Urinary bladder (tissue), 4 donors: ENCODE measurements at places on chromosomes 1 and 21.

GRCh38 chr21:38740090-38740489 is 65.6 kb upstream of the ETS2 start:
- no peak for DNase-seq

DNA sequence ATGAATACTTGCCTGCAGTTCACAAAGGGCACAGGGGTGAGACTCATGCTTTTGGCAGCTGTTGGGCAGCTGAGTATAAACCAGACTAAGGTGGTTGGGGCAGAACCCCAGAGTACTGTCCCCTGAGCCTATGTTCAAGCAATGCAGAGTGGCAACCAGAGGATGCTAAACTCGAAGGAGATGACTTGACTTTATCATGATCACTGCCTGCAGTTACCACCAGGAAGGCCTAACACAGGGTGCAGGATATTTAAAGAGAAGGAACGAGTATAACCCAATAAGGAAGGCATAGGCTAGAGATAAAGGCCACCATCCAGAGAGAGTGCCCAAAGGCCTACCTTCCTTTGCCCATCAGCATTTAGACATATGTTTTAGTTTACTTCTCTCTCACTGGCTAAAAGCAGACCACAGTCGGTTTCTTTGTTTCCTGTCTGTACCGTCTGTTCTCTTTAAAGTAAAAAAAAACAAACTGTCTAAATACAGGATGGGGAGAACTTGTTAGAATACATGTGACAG is 83.3 kb downstream of the MPZL1 start:
- DNase-seq: no peak

DNA sequence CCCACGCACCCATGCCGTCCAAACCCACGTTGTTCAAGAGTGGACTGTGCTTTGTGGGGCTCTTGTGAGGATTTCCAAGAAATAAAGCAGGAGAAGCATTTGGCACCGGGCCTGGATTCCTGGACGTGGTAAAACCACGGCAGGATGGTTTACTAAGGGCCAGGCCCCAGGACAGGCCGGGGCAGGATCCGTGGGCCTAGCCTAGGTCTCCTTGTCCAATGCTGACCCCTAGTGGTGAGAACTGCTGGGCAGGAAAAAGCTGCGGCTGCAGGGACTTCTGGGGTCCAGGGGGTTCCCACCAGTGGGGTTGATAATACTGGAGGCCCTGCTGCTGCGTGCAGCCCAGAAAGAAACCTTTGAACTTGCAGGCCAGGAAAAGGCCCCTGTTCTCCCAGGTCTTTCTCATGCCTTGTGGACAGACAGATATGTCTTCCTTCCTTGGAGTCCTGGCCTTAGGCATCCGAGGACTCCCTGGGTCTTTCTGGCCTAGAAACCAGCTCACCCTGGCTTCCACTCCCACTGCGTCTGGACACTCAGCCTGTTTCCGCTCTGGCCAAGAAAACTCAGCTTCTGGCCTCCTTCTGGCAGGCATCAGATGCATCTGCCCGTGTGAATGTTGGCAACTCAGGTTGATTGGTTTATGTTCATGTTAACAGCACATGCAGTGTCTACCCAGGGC is 106.9 kb upstream of the TMEM51 start:
- peak; percentile 42 for DNase-seq

DNA sequence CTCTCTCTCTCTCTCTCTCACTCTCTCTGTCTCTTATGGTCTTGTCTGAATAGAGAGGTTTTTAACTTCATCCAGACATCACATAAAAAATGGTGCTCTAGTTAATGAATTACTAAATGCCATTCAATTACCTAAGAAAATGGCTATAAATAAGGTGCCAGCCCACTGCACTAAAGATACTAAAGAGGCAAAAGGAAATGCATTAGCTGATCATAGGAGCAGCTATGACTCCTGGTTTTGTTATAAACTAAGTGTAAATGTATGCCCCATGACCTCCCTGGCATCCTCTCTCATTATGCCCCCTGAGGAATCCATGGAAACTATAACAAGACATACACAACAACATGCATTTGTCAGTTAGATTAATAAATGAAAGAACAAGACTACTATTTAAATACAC is 57.5 kb upstream of the PDC start:
- no peak for DNase-seq

DNA sequence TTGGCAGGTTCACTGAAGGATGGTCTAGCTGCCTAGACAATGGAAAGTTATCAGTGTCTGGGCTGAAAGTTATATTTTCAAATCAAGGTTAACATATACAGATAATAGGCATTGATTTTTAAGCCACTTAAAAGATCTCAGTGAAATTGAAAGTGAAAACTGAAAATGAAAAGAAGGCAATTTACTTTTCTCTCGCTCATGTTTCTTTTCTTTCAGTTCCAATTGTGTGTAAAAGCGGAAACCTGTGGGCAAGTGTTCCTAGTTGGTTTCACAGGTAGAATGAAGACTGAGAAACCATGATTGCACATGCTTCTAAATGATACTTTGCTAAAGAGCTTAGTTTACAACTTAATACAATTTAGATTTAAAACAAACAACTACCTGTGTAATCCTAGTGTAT is 383.7 kb downstream of the ZP4 start:
- DNase-seq: no peak

DNA sequence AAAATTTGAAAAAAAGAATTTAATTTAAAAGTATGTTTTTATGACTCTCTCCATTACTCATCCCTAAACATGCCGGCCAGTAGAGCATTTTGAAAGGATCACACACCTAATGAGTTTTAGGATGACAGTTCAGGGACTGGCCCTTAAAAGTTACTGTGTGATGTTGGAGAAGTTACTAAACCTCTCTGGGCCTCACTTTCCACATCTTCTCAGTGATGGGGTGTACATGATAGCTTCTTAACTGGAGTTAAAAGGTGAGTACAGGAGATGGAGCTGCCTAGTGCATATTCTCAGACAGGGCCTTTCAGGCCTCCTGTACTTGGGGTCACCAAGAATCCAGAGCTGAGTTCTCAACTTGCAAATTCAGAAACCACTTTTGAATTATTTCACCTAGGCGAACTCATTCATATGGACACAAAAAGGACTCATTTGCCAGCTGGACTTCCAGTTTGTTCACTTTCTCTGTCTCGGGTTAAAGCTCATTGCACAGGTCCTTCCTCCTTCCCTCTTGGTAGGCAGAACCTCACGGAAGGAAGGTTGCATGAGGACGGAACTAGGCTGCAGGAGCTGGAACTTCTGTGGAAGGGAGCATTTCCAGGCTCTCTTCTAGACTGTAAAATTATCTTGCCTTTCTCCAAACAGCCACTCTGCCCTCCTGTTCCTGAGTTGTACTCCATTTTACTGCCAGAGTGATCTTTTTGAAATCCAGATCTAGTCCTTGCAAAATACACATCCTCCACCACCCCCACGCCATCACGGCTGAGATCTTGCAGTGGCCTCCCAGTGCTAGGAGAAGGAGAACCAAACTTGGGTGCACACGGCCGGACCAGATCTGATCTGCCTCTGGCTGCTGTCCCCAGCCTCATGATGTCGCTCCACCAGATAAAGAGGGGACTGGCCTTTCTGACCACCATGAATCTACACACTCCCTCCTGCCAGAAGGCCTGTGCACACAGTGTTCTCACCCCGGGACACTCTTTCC is 4.3 kb upstream of the SLC30A1 start:
- DNase-seq: no peak

DNA sequence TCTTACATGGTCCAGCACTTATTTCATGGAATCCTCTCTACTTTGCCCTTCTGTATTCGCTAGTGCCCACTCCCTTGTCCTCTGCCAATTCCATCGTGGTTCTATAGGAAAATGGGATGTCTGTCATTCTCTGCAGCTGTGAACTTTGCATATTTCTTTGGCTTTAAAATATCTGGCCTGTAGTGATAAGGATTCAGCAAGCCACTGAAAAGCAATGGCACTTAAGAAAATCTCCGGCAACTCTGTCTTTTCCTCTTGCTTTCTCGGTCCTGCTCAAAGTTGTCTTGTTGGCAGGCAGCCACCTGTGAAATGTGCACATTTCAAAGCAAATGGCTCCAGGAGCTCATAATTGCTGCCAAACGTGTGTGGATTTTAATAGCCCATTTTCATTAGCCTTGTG is 91.8 kb downstream of the CHD1L start:
- DNase-seq: no peak

GRCh38 chr1:26015358-26015757 is 6.2 kb upstream of the EXTL1 start:
- no peak for DNase-seq

GRCh38 chr1:24224761-24225160 is 37.7 kb upstream of the IFNLR1 start:
- no peak for DNase-seq

DNA sequence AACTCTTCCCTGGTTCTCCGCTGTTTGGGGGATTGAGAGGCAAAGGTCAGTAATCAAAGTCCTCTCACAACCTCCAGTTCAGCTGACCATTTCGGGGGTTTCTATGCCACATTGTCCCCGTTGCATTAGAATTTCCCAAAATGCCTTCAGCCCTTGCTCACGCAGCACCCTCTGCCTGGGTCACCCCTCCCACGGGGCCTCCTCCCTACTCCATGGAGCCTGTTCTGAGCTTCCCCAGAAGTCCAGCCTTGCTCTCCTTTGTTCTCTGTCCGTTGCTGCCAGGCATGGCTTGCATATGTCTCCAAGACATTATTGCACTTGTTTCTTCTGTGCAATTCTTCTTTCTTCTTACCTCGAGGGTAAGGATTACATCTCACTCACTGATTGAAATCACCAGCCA is 16.5 kb downstream of the DMRTB1 start:
- DNase-seq: no peak

- no peak for DNase-seq
Observed at GRCh38 chr1:93080179-93080823, 1.2 kb downstream of the MTF2 start.

- no peak for DNase-seq
Observed at GRCh38 chr1:46485564-46486431, 3.8 kb upstream of the DMBX1 start.

DNA sequence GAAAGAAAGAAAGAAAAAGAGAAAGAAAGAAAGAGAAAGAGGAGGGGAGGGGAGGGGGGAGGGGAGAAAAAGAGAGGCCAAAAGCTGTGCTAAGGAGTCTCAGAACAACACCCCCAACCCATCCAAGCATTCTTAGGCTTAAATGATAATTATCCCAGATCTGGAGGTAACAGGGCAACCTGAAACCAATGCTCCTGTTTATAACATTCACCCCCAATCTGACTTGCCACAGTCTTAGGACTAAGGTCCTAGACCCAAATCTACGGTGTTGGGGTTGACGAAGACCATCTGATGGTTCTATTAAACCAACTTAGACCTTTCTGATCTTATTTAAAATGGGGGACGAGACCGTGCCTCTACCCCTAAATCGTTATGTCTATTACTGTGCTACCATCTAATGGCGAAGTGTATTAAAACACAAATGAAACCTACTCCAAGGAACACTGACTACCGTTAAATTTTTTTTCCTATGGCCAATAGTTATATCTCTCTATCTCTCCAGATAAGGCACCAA is 119.3 kb upstream of the CDC42BPA start:
- no peak for DNase-seq

DNA sequence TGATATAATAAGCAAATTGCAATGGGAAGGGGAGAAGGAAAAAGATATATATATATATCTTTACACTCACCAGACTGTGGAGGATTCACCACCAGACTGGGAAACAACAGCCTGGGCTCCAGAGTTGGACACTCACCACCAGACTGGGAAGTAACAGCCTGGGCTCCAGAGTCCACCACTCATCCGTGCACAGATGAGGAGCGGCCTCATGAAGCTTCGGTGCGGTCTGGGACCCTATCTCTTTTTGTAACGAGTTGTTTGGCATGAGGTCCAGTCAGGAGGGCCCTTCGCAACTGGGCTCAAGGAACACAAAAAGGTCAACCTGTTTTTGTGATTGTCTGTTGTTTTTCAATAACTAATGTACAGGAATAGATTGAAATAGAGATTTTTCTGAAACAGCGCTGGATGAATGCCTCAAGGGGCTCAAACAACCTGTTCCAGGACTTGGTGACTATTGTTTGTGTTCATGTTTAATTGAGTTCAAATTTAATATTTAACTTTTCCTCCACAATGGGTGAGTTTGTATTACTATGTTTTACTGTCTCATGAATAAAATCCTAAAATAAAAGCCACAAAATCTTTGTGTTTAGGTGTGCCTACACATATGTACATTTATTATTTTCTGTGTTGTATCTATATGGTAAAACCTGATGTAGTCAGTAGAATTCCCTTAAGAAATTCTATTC is 40.1 kb downstream of the S100A10 start:
- no peak for DNase-seq
